ENCODE measurements at places on chromosomes 1 and 21.

DNA sequence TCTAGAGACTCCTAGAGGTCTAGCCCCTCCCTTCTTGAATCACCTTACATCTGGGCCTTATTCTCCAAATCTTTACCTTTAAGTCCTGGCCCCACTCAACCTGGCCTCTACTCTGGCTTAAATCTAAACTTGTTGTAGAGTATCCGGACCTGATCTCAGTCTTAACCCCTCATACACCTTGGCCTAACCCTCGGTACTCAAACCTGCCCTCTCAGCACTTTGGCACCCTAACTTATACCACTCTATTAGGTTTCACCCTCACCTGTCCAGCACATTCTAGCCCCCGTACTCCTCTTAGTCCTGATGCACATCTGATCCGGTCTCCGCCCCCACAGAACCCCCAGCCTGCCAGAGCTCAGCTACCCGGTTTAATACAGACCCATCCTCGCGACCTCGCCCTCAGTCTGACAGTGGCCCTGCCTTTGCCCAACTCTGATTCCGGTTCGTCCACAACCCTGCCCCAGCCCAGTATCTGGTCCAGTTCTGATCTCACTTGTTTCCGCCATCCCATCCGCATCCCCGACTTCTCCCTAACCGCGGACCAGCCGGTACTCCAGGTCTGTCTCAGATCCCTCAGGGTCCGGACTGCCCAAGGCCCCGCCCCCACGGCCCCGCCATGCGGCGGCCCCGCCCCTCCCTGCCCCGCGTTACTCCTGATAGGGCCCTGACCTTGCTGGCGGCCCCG lies 1.5 kb downstream of the TRIM62 start:
- DNase-seq: no peak

- DNase-seq: no peak
Measured at GRCh38 chr1:15406614-15407559, 2.8 kb upstream of the EFHD2 start.

DNA sequence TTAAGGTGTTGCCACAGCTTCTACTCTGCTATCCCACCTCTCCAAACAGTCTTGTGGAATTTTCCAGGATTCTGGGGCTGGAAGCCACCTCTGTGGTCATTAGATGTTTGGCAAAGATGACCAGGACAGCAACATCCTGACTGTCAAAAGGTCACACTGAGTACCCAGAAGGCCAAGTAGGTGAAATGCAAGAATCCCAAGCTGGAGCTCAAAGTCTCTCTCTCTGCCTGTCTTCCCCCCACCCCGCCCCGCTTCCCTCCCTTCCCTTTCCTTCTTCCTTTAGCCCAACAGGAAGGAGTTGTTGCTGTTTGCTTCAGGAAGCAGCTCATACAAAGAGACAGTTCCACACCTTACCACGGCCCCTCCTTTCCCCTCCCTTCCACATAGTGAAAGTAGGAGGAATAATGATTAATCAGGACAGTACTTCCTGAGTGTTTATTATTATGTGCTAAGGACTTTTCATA lies 75.6 kb upstream of the SLC2A1 start:
- DNase-seq: no peak

DNA sequence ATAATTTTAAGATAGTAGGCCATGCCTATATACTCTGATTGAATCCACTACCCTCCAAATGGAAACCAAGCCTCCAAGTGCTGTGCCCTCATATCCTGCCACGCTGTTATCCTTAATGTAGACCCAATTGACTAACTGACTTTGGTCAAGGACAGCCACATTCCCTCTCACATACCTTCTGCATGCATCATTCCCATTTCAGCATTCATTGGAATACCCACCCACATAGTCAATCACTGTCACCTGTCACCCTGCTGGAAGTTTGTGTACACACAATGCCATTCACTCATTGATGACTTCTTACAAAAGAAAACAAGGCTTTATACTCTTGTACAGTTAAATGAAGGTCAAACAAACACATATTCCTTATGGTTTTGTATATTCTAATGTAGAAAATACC lies 221.1 kb upstream of the PBX1 start:
- no peak for DNase-seq

Data from HEK293T (cell line).